Adrenal gland (tissue), 19 donors: ENCODE measurements at places on chromosomes 16 and 17. TPM values are rescaled to one million over a fixed set of nuclear protein-coding genes. Genes with fewer than 3 reads are reported as not detected.

TPSD1 gene
- polyA plus RNA-seq, result not detected

ST6GALNAC1 gene
- polyA plus RNA-seq, result 0.47 TPM

MEAK7 gene
- polyA plus RNA-seq, result 4.2 TPM

ACE gene
- polyA plus RNA-seq, result 16.1 TPM

TRPV3 gene
- polyA plus RNA-seq, result 0.34 TPM

FLYWCH2 gene
- polyA plus RNA-seq, result 49.5 TPM

TAC4 gene
- 0.40 TPM for polyA plus RNA-seq

CAMTA2 gene
- polyA plus RNA-seq, result 26.4 TPM

PGAP6 gene
- polyA plus RNA-seq, result 39.0 TPM

POLR3K gene
- polyA plus RNA-seq, result 6.1 TPM

TP53TG3F gene
- 0.03 TPM for polyA plus RNA-seq

KRT27 gene
- 0.56 TPM for polyA plus RNA-seq

FBXL16 gene
- 7.0 TPM for polyA plus RNA-seq

HOXB1 gene
- not detected for polyA plus RNA-seq

CA4 gene
- polyA plus RNA-seq, result 15.3 TPM

WSCD1 gene
- polyA plus RNA-seq, result 2.1 TPM

ABI3 gene
- 4.4 TPM for polyA plus RNA-seq

DHX40 gene
- 25.7 TPM for polyA plus RNA-seq

CLN3 gene
- 19.0 TPM for polyA plus RNA-seq

CBFA2T3 gene
- polyA plus RNA-seq, result 1.0 TPM

DUS2 gene
- 10.1 TPM for polyA plus RNA-seq

ABCA10 gene
- 28.2 TPM for polyA plus RNA-seq

TRPV2 gene
- 23.3 TPM for polyA plus RNA-seq

PRKCA gene
- polyA plus RNA-seq, result 15.1 TPM

RAB40B gene
- 4.1 TPM for polyA plus RNA-seq

ZFP3 gene
- polyA plus RNA-seq, result 1.6 TPM

KCNG4 gene
- polyA plus RNA-seq, result 0.46 TPM

TBX6 gene
- polyA plus RNA-seq, result 1.9 TPM

PIRT gene
- polyA plus RNA-seq, result 0.84 TPM

WFIKKN2 gene
- 0.81 TPM for polyA plus RNA-seq

TOX3 gene
- polyA plus RNA-seq, result 2.2 TPM

KIFC3 gene
- 71.7 TPM for polyA plus RNA-seq

CTRB2 gene
- polyA plus RNA-seq, result 2.5 TPM

SLX4 gene
- 2.4 TPM for polyA plus RNA-seq

ASGR2 gene
- 0.35 TPM for polyA plus RNA-seq
